B cell (primary cell): ENCODE measurements at places on chromosomes 12 and 14. TPM values are rescaled to one million over a fixed set of nuclear protein-coding genes. Genes with fewer than 3 reads are reported as not detected.

DNA sequence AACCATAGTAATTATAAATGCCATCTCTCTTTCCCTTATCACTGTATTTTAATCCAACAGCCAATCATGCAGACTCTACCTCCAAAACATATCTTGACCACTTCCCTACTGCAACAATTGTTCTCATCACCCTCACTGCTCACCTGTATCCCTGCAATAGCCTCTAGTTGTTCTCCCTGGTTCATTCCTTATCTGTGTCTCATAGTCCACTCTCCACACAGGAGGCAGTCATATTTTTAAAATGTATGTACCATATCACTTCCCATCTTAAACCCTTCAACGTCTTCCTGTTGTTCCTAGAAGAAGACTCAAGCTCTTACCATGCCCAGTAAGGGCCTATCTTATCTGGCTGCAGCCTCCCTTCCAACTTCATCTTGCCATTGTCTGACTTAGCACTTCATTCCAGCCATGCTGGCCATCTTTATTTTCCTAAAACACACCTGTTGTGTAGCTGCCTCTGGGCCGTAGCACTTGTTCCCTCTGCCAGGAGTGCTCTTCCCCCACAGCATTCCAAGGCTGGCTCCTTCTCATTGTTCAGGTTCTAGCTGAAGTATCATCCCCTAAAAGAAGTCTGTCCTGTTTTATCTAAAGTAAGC lies 27.8 kb upstream of the BHLHE41 start:
- H3K4me3 ChIP-seq = no peak overlapping the region
- no peak for DNase-seq
- H3K27me3 ChIP-seq = no peaks in the 10 kb centered on the region
- peak overlapping the region; percentile 23 for H3K27ac ChIP-seq
- H3K36me3 ChIP-seq = no peaks in the 10 kb centered on the region

GRCh38 chr12:76568888-76569551 lies 9.4 kb upstream of the OSBPL8 start:
- H3K27ac ChIP-seq = no peak overlapping the region
- DNase-seq = no peak
- H3K4me3 ChIP-seq = no peak overlapping the region
- no peaks in the 10 kb centered on the region for H3K36me3 ChIP-seq

Gene DENND5B
- polyA plus RNA-seq = 18.7 and 24.4 TPM in 2 replicates

GRCh38 chr12:83864054-83864453 lies 1048.5 kb downstream of the SLC6A15 start:
- no peaks in the 10 kb centered on the region for H3K27me3 ChIP-seq
- H3K4me3 ChIP-seq = no peak overlapping the region
- no peak overlapping the region for H3K27ac ChIP-seq
- H3K36me3 ChIP-seq = no peaks in the 10 kb centered on the region
- DNase-seq = no peak
